ENCODE measurements at places on chromosomes 5 and 9.

DNA sequence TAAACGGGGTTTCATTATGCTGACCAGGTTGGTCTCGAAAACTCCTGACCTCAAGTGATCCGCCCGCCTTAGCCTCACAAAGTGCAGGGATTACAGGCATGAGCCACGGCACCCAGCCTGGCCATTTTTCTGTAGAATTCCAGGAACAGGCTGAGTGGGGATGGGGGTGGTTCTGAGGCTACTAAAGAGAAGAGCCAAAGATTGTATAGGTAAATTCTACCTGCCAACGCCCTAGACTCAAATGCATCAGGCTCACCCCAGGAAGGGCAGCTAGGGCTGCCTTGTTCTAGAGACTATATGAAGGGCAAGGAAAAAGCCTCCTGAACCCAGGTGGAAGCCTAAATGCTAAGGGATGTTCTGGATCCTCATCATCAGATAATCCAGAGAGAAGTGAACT is 1.6 kb upstream of the C5orf52 start:
- DNase-seq, result no peak

DNA sequence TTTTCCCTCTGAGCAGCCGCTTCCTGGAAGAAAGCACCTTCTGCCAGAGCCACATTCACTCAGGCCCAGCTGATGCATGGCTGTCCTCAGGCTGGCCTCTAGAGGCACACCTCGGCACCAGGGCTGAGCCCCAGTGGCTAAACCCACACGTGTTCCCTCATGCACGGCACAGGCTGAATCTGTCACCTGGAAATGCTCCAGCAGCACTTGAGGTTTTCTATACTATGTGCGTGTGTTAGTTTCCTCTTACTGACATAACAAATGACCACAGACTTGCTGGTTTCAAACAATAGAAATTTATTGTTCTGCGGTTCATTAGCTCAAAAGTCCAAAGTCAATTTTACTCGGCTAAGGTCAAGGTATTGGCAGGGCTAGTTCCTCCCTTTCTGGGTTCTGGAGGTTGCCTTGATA is 141.4 kb downstream of the LRRC70 start:
- peak; percentile 21 for DNase-seq

DNA sequence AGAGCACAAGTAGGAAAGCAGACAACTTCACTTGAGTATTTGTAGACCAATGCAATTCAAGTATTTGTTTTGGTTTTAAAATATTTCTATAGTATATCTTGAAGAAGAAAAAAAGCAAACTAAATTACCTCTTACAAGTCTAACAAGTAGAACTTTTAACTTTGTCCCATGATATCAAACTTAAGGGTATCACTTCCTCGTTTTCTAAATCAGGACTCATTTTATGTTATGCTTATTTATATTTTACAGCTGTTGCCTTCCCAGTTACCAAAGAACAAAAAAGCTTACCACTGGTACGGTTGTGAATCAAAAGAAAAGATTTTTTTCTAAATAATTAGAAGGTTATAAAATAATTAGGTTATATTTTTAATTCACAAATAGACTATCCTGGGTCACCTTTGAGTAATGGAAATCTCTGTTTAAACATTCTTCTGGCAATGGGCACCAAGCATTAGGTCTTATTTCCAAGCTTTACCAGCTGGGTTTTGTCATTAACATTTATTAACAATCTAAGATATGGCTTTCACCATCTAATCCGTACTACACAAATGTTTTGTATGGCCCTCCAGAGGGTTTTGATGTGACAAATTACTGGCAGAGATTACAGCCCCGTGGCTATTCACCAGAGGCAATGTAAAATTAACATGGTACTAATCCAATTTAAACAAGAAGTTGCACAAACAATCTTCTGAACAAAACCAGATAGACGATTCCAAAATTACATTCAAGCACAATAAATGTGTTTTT is 63.6 kb downstream of the CEP120 start:
- no peak for DNase-seq

GRCh38 chr5:176899946-176900779 is 1.0 kb upstream of the HK3 start:
- peak; percentile 5 for DNase-seq

DNA sequence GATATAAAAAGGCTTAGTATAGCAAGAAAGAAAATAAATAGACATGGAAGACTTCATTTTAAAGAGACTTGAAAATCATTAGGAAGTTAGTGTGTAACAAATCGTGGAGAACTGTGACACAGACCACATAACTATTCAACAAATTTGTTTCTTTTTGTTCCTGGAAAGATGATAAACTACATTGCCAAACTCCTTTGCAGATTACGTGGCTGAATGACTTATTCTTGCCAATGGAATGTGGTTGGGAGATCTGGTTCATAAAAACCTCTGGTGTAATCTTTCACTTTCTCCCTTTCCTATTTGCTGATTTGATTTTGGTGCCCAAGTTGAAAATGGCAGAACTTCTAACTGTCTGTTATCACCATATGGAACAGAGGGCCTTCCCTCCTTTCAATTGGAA is 328.9 kb upstream of the MEF2C start:
- peak; percentile 83 for DNase-seq

GRCh38 chr5:42250-42649 is 49.7 kb upstream of the PLEKHG4B start:
- peak; percentile 4 for DNase-seq

DNA sequence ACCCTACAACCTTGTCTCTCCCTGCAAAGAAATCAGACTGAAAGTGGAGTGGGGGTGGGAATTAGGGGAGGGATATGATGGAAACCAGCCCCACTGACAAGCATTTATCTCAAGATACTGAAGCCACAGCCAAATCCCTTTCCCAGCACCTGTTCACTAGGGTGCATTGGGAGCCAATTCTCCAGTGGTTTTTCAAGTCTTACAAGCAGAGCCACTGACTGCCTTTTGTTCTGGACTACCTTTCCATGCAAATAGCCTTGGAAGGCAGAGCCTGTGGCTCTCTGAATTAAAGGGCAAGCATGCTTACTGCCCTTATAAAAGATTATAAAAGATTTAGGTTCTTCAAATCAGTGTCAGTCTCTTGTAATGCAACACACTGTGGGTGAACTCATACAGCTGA is 8.8 kb upstream of the GGTA1 start:
- no peak for DNase-seq

DNA sequence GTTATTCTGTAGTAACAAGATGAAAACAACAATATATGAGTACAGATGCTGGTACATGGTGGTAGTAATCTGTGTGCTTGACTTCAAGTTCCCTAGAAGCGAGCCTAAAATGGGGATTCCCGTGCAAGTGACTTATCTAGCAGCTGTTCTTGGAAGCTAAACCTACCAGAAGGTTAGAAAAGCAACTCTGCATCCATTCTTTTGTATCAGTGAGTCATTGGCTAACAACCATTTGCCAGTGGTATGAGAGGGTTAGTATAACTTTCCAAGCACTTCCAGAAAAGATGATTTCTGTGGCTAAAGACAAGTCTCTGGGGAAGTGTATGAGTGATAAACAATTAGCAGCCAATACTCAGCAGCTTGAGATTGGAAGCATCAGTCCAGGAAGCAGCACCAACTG is 787.7 kb upstream of the CDH6 start:
- peak; percentile 30 for DNase-seq
